ENCODE measurements at places on chromosomes 11 and 22. TPM values are rescaled to one million over a fixed set of nuclear protein-coding genes. Genes with fewer than 3 reads are reported as not detected.

DNA sequence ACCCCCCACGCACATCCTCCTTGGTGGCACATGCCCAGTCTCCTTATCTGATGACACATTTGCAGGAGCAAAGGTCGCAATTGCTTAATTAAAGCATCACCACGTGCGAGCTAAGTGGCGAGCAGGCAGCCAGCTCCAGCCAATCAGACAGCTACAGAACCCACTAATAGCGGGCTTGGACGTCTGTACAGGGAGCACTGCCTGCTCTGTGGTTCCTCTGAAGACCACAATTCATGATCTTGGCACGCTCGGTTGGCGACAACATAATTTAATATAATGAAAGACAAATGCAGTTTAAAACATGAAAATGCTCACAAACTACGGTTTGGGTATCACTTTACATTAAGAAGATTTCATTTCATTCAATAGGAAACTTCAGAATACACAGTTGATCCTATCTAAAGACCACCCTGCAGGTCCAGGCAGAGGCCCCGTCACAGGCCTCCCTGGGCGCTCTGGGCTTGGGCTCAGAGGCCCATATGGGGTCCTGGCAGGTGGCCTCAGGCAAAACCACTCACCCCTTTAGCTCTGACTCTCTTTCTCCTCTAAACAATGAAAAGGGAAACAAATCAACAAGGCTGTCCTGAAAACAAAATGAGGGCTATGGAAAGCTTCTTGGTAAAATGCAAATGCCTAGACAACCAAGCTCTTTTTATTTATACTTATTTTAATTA lies 10.4 kb downstream of the PACSIN2 start:
- H3K27ac ChIP-seq, result no peak overlapping the region
- H3K4me3 ChIP-seq, result no peak overlapping the region
- no peaks in the 10 kb centered on the region for H3K27me3 ChIP-seq
- DNase-seq, result no peak
- no peaks in the 10 kb centered on the region for H3K36me3 ChIP-seq
- peaks cover 42% of the 10 kb centered on the region for H3K4me1 ChIP-seq

- H3K36me3 ChIP-seq, result no peaks in the 10 kb centered on the region
- DNase-seq, result no peak
- peaks cover 4% of the 10 kb centered on the region for H3K27me3 ChIP-seq
- no peak overlapping the region for H3K27ac ChIP-seq
- no peak overlapping the region for H3K4me3 ChIP-seq
- H3K4me1 ChIP-seq, result no peaks in the 10 kb centered on the region
Measured at GRCh38 chr11:70844387-70844786, 408.0 kb downstream of the SHANK2 start.

Gene OR5B21
- total RNA-seq, result not detected

- H3K36me3 ChIP-seq, result no peaks in the 10 kb centered on the region
- no peaks in the 10 kb centered on the region for H3K4me1 ChIP-seq
- no peak for DNase-seq
- H3K4me3 ChIP-seq, result no peak overlapping the region
- H3K27ac ChIP-seq, result no peak overlapping the region
Measured at GRCh38 chr11:20723366-20723765, 54.0 kb downstream of the NELL1 start.

GRCh38 chr11:392102-392777 lies 1.8 kb upstream of the PKP3 start:
- no peak overlapping the region for H3K4me3 ChIP-seq
- H3K27me3 ChIP-seq, result peaks cover 10% of the 10 kb centered on the region
- H3K4me1 ChIP-seq, result no peaks in the 10 kb centered on the region

DNA sequence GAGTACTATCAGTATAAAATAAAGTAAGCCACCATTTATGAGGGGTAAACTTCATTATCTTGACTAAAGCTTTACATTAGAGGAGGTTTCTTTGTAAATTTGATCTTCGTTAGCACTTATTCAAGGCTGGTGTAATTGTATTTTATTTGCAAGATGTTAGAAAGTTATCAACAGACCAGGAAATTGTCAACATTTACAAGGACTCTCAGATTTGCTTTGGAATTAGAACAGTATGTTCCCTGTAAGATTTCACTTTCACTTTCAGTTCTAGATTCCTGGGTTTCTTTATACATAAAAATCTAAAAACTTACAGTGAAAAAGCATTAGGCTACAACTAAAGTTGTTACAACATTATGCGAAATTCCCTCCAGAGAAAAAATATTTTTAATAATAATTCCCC lies 4.6 kb upstream of the BIRC3 start:
- H3K36me3 ChIP-seq, result no peaks in the 10 kb centered on the region
- H3K27ac ChIP-seq, result peak overlapping the region; percentile 66
- H3K4me3 ChIP-seq, result peak overlapping the region; percentile 35
- DNase-seq, result no peak
- peaks cover under 1% of the 10 kb centered on the region for H3K4me1 ChIP-seq
- H3K27me3 ChIP-seq, result no peaks in the 10 kb centered on the region

Gene SCGB1D2
- 3.0 TPM for total RNA-seq

Gene CLDN5
- total RNA-seq, result 75.3 TPM

Gene CARD18
- not detected for total RNA-seq

- DNase-seq, result no peak
- peaks cover 89% of the 10 kb centered on the region for H3K27me3 ChIP-seq
- no peak overlapping the region for H3K27ac ChIP-seq
- peak overlapping the region; percentile 26 for H3K4me3 ChIP-seq
Measured at GRCh38 chr11:43581370-43582023, 99.0 kb upstream of the HSD17B12 start.

Gene PATZ1
- 11.5 TPM for total RNA-seq

Gene MYEOV
- total RNA-seq, result not detected

GRCh38 chr22:41538583-41538982 lies 5.7 kb downstream of the POLR3H start:
- H3K36me3 ChIP-seq, result peaks cover 5% of the 10 kb centered on the region
- no peak overlapping the region for H3K27ac ChIP-seq
- H3K27me3 ChIP-seq, result no peaks in the 10 kb centered on the region
- H3K4me1 ChIP-seq, result peaks cover 12% of the 10 kb centered on the region
- no peak for DNase-seq

DNA sequence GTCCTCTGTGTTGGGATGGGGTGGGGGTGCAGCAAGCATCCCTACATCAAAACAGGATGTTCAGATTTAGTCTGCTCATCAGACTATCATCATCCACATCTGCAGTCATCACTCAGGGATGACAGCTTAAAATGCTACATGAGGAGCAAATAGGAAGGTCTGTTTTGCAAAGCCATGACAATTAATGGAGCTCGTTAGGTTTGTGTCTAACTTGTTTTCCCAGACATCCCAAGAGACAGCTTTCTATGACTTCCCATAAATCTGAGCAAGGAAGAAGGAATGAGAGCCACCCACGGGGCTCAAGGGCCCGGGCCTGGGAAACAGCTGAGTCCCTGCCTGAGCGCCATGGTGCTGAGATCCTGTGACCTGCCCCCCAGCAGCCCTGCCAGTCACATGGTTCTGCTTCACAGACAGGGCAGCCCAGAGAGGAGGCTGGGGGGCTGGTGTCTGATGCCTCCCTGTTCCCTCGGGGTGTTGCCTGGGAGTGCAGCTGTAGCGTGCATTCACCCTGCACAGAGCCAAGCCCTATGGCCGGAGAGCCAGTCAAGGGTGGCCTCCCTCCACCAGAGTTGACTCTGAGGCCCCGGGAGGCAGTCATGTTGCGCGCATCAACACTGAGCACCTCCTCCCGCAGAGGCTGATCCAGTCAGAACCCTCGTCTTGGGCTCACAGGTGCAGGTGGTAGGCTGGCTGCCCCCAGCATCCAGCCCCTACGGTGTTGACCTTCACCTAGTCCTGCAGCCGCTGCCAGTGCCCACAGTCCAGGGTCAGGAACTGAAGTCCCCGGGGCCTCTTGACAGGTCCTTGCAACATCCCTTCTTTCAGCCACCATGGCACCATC lies 12.1 kb downstream of the DERL3 start:
- no peak for DNase-seq
- peaks cover 49% of the 10 kb centered on the region for H3K4me1 ChIP-seq
- H3K27me3 ChIP-seq, result no peaks in the 10 kb centered on the region
- peak overlapping the region; percentile 98 for H3K27ac ChIP-seq
- peaks cover 44% of the 10 kb centered on the region for H3K36me3 ChIP-seq

Gene FXYD2
- not detected for total RNA-seq

DNA sequence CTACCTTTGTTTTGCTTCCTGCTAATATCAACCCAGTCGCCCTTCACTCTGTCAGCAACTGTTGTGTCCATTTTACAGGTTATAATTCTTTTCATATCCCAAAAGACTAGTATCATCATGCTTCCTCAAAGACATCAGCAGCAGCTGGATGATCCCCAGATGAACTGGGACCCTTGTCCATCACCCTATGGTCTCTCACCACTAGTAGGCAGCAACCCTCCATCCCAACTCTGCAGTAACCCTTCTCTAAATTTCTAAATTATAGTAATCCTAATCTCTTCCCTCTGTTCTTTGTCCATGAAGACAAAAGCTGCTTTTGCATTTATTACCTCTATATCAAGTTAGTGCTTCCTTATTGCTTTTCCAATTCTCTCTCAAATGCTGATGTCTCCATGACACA lies 1025.8 kb downstream of the FAM181B start:
- DNase-seq, result no peak
- H3K4me3 ChIP-seq, result no peak overlapping the region
- no peaks in the 10 kb centered on the region for H3K4me1 ChIP-seq
- no peaks in the 10 kb centered on the region for H3K36me3 ChIP-seq
- no peak overlapping the region for H3K27ac ChIP-seq
- H3K27me3 ChIP-seq, result no peaks in the 10 kb centered on the region

Gene RIMBP3C
- total RNA-seq, result not detected

DNA sequence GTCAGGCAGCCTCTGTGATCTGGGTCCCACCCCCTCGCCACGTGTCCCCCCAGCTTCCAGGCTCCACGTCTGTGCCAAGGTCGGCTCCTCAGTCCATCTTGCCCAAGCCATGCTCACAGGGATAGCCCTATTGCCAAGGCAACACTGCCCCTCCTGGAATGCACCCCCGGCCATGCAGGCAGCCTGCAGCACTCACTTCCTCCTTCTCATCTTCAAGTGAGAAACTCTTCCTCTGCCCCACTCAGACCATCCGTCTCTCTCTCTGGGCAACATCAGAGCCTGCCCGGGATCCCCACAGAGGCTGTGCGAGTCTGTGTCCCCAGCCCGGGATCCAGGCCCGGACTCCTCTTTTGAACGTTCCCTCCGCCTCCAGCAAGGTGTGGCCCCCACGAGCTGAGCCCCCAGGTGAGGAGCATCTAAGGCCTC lies 852.3 kb downstream of the BRD1 start:
- H3K4me1 ChIP-seq, result no peaks in the 10 kb centered on the region
- no peak overlapping the region for H3K27ac ChIP-seq
- DNase-seq, result no peak
- no peaks in the 10 kb centered on the region for H3K36me3 ChIP-seq
- H3K27me3 ChIP-seq, result no peaks in the 10 kb centered on the region

GRCh38 chr22:43338766-43339345 lies 4.3 kb downstream of the SCUBE1 start:
- DNase-seq, result no peak
- H3K36me3 ChIP-seq, result no peaks in the 10 kb centered on the region
- no peak overlapping the region for H3K4me3 ChIP-seq
- peaks cover 32% of the 10 kb centered on the region for H3K27me3 ChIP-seq

GRCh38 chr11:66979336-66979980 lies 4.4 kb downstream of the C11orf86 start:
- no peak overlapping the region for H3K27ac ChIP-seq
- no peaks in the 10 kb centered on the region for H3K27me3 ChIP-seq
- peaks cover 12% of the 10 kb centered on the region for H3K4me1 ChIP-seq
- no peak for DNase-seq
- H3K36me3 ChIP-seq, result no peaks in the 10 kb centered on the region

Gene SERPIND1
- 0.22 TPM for total RNA-seq

DNA sequence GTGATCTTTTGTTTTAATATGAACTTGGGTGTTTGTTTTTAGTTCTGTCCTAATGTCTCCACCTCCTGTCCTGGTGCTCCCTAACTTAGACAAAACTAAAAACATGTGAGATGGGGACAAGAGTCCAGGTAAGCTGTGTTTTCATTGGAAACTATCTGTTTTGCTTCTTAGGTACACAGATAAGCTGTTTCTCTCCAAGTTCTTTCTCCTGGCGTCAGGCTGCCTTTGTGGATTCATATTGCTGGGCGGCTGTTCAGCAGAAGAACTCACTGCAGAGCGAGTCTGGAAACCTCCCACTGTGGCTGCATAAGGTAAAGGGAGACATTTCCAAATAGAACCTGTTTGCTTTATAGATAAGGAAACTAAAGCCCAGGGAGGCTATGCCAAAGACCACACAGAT lies 24.7 kb downstream of the PANX1 start:
- no peak for DNase-seq
- H3K36me3 ChIP-seq, result peaks cover 5% of the 10 kb centered on the region
- peaks cover 28% of the 10 kb centered on the region for H3K4me1 ChIP-seq
- H3K4me3 ChIP-seq, result no peak overlapping the region

DNA sequence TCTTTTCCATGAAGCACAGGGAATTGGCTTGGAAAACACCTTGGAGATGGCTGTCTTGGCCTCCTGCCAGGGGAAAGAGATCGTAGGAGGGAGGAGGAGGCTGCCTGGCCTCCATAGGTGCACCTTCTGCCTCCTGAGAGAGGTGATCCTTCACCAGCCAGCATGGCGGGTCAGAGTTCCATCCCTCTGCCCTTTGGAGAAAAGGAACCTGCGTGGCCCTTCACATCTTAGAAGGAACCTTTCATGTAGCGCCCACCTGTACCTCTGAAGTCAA lies 58.2 kb upstream of the DRD2 start:
- DNase-seq, result no peak
- H3K4me1 ChIP-seq, result peaks cover 5% of the 10 kb centered on the region
- H3K36me3 ChIP-seq, result no peaks in the 10 kb centered on the region
- no peak overlapping the region for H3K27ac ChIP-seq
- no peak overlapping the region for H3K4me3 ChIP-seq
- no peaks in the 10 kb centered on the region for H3K27me3 ChIP-seq

DNA sequence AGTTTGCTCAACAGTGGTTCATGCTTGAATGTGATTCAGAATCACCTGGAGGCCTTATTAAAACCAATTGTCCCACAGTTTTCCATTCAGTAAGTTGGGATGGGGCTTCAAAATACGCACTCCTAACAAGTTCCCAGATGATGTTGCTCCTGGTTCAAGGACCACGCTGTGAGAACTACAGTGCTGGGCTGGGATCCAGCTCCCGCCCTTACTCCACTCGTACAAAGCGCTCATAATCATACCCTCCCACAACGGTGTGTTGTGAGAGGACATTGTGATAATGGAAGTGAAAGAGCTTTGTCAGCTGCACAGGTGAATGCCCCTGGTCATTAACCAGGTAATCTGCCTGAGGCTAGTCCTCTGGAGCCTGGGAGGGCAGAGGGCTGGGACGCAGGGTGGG lies 1.3 kb upstream of the CD82 start:
- no peaks in the 10 kb centered on the region for H3K27me3 ChIP-seq
- H3K4me3 ChIP-seq, result peak overlapping the region; percentile 79
- H3K27ac ChIP-seq, result peak overlapping the region; percentile 98
- H3K4me1 ChIP-seq, result peaks cover 22% of the 10 kb centered on the region
- DNase-seq, result no peak

GRCh38 chr22:17769013-17769715 lies 5.1 kb downstream of the BID start:
- no peaks in the 10 kb centered on the region for H3K36me3 ChIP-seq
- no peak overlapping the region for H3K4me3 ChIP-seq
- H3K4me1 ChIP-seq, result peaks cover 12% of the 10 kb centered on the region
- no peak overlapping the region for H3K27ac ChIP-seq

GRCh38 chr11:85182441-85183387 lies 444.4 kb downstream of the DLG2 start:
- no peak overlapping the region for H3K4me3 ChIP-seq
- no peaks in the 10 kb centered on the region for H3K27me3 ChIP-seq
- no peaks in the 10 kb centered on the region for H3K36me3 ChIP-seq
- DNase-seq, result no peak
- H3K27ac ChIP-seq, result no peak overlapping the region

- H3K36me3 ChIP-seq, result no peaks in the 10 kb centered on the region
- peak; percentile 50 for DNase-seq
- H3K4me1 ChIP-seq, result peaks cover 88% of the 10 kb centered on the region
- H3K27me3 ChIP-seq, result no peaks in the 10 kb centered on the region
Measured at GRCh38 chr11:3934658-3935057, 79.2 kb downstream of the STIM1 start.

All from gastrocnemius medialis (tissue), 4 donors.